ENCODE measurements at places on chromosomes 1 and 21.
A peak's percentile ranks its signal among the peaks of the same experiment; 100 is the strongest.

- no peak for DNase-seq
These were observed 4.3 kb upstream of the CSF1 start for GRCh38 chr1:109906160-109906838.

DNA sequence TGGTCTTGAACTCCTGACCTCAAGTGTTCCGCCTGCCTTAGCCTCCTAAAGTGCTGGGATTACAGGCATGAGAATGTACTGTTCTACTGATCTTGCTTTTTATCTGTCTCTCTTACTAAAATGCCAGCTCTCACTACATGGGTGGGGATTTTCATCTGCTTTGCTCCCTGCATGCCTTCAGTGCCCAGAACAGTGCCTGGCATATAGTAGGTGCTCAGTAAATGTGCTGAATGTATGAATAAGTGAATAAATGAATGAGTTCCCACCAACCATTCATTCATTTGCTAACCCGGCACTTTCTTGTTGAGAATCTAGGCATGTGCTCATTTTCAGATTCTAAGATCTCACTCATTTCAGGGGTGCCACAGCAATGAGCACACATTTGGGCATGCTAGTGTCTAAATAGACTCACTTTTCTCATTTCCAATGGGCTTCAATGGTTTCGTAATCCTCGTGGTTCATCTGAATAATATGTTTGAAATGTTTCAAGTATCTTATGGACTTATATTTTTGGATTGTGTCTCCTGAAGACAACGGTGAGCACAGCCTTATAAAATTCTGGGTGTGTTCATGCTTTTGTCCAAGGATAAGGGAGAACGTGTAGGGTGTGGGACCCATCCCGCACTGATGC lies 7.6 kb downstream of the DHRS3 start:
- DNase-seq: no peak

- DNase-seq: peak; percentile 52
These were observed 29.8 kb downstream of the PGM1 start for GRCh38 chr1:63622849-63623566.

DNA sequence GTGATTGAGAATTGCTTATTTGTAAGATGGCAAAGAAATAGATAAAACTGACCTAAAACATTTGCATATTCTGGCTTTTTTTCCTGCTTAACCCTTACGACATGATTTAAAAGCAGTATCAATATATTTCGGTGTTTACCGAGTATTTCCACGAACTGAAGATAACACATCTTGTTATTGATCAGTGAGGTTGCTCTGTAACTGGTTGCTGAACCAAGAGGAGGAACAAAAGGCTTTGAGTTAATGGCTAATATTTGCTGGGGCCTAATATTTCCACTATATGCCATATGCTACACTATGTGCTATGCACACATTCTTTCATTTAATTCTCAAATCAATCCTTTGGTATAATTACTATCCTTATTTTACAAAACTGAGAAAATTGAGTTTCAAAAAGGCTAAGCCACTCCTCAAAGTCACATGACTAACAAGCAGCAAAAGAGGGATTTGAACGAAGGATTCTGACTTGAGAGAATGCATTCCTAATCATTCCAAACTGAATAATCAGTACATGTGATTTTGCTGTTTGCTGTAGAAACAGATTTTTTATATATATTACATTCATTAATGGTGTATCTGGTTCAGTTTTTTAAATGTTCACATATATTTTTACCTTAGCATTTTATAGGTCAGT lies 346.0 kb downstream of the USP25 start:
- no peak for DNase-seq

All from NCI-H345 (cell line).